T-helper 17 cell (primary cell): ENCODE measurements at places on chromosomes 6 and 20.
A peak's percentile ranks its signal among the peaks of the same experiment; 100 is the strongest.

DNA sequence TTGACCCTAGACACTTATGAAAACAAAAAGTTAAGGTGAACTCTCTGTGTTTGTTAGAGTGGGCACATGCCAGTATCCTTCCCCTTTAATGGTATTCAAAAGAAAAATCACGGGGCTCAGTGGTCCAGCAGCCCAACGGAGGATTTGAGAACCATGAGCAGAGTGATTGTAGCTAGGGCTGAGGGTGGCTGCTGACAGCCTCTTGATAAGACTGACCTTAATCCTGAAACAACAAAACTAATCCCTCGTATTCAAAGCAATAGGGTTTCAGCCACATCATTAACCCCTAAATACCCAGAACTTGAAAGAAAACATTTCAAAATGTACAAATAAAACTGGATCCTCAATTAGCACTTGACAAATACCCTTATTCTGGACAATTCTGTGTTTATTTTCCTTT, 95.1 kb downstream of the SNAP25 start:
- no peak for DNase-seq

- DNase-seq, result no peak
Measured at GRCh38 chr6:154479771-154480639, 30.5 kb downstream of the CNKSR3 start.

DNA sequence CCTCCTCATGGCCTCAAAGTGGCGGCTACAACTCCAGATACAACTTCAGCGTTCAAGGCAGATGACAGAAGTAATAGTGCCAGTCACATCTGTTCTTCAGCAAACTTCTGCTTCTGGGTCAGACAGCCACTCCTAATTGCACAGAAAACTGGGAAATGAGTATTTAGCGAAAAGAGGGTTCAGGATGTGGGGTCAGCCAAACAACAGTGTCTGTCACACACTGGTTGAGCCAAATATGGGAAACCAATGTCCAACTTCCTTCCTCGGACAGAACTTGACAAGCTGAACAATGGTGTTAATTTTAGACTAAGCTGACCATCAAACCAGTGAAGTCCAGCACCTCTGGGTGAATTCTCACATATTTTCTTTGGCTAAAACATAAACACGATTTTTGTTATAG, 22.1 kb downstream of the NUDT3 start:
- DNase-seq, result no peak

DNA sequence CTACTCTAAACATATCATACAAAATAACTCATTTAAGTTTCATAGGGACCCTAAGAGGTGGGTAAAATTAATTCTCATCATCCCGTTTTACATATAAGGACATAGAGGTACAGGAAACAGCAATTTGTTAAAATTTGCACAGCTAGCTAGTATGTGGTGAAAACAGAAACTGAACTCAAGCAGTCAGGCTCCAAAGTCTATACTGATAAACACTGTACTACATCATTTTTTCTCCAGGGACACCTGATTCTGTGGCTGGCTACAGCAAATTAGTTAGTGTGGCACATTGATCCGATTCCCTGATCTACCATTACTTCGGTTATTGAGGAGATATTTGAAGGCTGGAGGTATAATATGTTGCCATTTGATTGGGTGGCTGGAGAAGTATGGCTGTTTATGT, 36.2 kb upstream of the E2F3 start:
- DNase-seq, result no peak

DNA sequence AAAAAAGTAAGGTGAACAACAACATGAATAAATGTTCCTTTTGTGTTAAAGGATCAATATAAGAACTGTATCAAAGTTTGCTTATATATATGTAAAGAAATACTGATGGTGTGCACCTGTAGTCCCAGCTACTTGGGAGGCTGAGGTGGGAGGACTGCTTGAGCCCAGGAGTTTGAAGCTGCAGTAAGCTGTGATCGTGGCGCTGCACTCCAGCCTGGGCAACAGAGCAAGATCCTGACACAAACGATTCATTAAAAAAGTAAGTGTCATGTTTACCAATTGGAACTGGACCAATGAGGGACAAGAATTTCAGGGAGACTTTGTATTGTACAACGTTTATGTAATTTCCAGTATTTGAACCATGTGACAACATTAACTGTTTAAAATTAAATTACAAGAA, 5.0 kb upstream of the PHF20 start:
- DNase-seq, result no peak

DNA sequence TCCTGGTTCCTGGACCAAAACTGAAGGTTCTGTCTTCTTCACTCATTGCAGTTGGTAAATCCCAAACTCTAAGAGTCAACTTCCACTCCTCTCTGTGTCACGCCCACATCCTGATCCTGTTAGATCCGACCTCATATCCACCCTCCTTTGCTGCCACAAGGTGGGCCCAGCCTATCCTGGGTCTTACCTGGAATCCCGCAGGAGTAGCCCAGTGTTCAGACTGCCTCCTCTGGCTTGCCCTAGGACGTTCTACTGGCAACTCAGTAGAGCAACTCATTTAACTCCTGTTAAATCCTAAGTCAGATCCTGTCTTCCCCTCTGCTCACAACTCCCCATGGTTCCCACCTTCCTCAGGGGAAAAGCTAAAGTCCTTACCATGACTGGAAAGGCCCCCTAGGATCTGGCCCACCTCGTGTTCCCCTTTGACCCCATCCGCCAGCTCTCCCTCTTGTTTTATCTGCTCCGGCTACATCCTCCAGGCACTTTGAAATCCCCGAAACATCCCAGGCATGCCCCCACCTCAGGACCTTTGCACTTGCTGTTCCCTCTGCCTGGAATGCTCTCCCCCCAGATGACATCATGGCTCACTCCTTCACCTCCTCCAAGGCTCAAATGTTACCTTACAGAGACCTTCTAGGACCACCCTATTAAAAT, 43.9 kb downstream of the TFEB start:
- no peak for DNase-seq

DNA sequence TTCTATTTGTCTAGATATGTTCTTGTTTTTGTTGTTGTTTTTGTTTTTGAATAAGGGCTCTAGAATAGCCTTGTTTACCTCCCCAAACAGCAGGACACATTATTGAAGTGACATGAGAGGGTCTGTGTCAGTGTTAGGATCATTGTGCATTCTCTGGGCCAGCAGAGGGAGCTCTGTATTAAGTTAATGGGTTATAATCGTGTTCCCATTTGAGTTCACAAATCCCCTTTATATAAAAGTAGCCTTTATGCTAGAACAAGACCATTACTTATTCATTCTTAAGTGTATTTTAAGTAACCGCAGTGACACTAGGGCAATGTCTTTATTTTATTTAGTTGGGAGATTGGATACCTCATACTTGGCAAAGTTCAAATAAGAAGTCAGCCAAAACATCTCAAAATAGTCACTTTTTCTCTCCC, 44.8 kb downstream of the STK4 start:
- peak; percentile 23 for DNase-seq

DNA sequence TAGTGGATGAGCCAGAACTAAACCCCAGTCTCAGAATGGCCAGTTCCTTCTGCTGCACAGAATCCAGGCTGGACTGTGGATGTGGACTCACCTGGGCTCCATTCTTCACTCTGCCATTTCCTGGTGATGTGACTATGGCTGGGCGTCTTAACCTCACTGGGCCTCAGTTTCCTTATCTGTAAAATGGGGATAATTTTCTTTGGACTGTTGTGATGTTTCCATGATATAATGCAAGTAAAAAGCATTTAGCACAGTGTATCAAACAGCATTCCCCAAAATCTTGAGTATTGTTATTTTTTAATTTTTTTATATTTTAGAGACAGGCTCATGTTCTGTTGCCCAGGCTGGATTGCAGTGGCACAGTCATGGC, 5.9 kb upstream of the IP6K3 start:
- DNase-seq, result no peak

- DNase-seq, result no peak
Measured at GRCh38 chr6:113879186-113880096, 22.3 kb downstream of the MARCKS start.

GRCh38 chr6:47235421-47235820, 74.3 kb downstream of the TNFRSF21 start:
- DNase-seq, result no peak

- no peak for DNase-seq
Measured at GRCh38 chr6:41226752-41227151, 1.4 kb upstream of the TREML4 start.

DNA sequence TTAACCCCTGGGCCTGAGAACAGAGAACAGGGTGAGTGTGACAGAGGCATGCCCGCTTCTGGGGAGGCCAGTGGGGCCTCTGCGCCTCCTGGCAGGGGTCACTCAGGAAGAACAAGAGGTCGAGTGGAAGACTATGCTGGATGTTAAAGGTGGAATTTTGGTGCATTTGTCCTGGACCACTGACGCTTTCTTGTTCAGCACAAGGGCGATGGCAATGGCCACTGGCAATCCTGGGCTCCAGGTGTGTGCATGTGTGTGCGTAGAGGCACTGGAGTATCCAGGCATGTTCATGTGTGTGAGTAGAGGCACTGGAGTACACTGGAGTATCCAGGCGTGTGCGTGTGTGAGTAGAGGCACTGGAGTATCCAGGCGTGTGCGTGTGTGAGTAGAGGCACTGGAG, 23.5 kb upstream of the NPBWR2 start:
- DNase-seq, result no peak

DNA sequence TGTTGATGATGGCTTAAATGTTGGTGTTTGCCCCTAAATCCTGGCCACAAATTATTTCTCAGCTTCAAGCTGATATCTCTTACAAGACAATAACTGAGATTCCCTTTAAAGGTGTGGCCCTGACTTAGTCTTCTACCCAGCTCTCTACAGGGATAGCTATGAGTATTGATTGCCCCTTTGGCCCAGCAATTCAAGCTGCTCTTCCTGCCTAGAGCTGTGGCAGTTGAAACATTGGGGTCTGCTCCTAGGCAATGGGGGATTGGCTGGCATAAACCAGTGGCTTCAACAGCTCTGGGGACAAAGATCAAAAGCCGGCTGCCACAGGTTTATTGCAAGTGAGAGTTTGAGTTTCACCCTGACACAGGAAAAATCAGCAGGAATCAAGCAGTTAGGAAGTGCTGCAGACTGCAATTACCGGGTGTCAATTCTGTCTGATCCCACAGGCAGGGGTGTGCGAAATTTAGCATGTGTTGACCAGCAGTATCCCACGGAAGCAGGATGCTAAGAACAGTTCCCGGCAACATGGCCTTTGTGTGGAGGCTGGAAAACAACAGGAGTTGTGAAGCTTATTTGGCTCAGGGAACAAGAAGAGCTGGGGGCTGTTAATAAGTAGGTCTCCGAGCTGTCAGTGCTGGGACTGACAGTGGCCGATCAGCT, 66.2 kb upstream of the IYD start:
- DNase-seq, result no peak

- no peak for DNase-seq
Measured at GRCh38 chr20:4550740-4551139, 171.0 kb upstream of the PRND start.

DNA sequence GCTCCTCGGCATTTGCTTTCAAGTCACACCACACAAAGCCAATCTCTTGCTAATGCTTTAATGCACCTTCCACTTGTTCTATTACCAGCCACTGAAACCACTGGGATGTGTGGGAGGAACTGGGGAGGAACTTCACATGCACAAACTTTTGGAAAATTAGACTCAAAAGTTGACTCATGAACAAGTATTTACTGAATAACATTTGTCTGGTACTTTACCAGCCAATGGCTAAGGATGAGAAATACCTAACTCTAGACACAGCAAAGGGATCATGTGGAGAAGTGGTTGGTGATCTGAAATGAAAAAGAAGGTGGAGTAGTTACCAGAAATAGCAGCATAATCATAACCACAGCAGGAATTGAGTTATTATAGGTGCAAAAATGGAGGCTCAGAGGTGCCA, 554.0 kb upstream of the NOX3 start:
- DNase-seq, result no peak

DNA sequence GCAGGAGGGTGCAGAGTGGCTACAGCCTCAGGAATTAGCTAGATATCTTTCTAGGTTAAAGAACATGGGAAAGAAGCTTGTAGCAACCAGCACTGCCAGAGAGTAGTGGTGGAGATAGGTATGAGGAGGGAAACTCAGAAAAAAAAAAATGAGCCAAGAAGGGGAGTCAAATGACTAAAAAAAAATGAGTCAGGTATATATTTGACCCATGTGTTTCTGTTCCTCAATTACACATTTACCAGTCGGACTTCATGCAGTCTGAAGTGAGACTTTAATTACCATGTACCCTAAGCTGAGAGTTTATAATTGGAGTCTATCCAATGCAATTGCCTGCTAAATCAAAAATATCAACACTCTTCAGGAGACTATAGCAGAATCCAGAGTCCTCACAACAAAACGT, 964.6 kb downstream of the HACE1 start:
- no peak for DNase-seq

DNA sequence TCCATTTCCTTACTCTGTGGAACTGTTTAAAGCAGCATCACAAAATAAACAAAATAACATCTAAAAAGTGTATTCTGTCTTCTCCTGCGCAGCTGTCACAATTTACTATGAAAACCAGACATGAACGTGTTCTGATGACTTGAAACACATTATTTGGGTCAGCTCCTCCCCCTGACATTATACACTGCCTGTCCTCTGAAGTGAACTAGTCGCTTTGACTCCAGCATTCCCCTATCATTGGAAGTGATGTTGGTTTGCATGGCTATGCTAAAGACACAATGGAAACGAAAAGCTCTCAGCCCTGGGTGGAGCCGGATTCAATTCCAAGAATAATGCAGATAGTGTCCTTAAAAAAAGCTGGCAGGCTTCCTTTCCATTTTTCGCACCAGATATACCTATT, 125.9 kb downstream of the FYN start:
- DNase-seq, result no peak

GRCh38 chr20:3727401-3728021, 5.0 kb upstream of the HSPA12B start:
- no peak for DNase-seq

DNA sequence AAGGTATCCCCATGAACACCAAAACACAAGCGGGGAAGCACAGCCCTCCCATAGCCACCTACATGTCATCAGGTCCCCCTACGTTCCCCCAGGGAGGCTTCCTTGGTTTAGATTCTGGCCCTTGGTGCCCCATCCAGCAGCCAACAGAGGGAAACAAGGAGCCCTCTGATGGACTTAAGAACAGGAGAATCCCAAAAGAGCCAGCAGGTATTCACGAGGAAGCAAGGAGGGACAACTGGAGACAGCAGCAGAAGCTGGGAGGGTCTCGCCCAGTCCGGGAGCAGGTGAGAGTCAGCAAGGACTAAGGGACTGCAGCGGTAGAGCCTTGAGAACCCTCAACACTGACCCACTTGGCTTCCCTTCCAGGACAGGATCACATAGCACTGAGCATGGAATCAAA, 58.4 kb upstream of the TOP1 start:
- DNase-seq, result no peak

DNA sequence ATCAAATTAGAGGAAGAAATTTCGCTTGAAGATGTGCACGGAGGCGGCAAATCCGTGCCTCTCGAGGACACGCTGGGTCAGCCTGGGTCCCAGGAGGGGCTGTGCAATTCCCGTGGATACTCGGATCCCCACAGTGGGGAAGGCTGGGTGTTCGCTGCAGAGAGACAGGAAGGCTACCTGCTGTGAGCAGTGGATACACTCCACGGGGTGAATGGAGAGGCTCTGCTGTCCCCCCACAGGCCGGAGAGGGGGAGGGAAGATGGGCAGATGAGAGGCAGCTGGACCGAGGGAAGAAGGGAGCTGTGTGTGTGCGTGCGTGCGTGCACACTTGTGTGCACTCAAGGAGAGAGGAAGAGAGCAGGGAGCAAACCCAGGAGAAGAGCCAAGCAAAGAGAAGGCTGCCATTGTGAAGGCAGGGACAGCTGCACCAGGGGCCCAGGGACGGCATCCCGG, 57.3 kb downstream of the SULF2 start:
- DNase-seq, result no peak
